ENCODE measurements at places on chromosomes 11 and 22.

GRCh38 chr11:625636-626268 is 997 bp upstream of the CDHR5 start:
- no peak for DNase-seq

- no peak for DNase-seq
Observed at GRCh38 chr11:37849706-37850105, 1251.7 kb upstream of the RAG2 start.

GRCh38 chr11:64864473-64865285 is 13.7 kb downstream of the EHD1 start:
- no peak for DNase-seq

GRCh38 chr11:16160146-16160545 is 196.2 kb downstream of the SOX6 start:
- no peak for DNase-seq

DNA sequence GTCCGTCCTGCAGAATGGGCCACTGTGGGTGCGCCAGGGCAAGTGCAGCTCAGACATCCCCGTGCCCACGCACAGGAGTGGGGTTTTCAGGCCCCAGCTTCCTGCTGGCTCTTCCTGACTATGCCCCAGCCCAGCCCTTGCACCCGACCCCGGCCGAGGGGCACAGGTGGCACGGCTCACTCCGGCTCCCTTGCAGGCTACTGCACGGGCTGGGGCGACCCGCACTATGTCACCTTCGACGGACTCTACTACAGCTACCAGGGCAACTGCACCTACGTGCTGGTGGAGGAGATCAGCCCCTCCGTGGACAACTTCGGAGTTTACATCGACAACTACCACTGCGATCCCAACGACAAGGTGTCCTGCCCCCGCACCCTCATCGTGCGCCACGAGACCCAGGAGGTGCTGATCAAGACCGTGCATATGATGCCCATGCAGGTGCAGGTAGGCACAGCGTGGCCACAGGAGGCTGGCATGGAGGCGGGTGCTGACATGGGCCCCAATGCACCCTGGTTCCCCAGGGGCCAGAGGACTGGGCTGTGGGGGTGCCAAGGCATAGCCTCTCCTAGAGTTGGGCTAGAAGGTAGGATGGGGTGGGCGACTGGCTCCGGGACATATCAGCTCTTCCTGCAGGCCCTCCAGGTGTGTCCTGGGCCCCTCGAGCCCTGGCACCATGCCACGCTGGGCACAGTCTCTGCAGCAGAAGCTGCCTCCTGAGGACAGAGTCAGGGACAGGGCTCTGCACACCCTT is 27.7 kb downstream of the MUC2 start:
- DNase-seq = no peak

DNA sequence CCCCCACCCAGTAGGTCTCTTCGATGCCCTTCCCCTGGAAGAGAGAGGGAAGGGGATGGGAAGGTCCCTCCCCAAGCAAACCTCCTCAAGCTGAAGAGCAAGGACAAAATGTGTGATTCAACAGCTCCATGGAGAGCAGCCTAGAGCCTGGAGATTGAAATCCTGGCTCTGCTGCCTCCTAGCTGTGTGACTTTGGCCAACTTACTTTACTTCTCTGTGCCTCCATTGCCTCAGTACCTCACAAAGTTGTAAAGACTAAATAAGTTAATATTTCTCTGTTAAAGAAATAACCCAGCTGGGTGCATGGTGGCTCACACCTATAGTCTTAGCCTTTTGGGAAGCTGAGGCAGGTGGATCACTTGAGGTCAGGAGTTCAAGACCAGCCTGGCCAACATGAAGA is 21.1 kb upstream of the LRRC32 start:
- DNase-seq = no peak

GRCh38 chr11:118167906-118168305 is 8.5 kb downstream of the SCN2B start:
- DNase-seq = no peak

GRCh38 chr11:12216041-12216451 is 105.7 kb downstream of the MICAL2 start:
- no peak for DNase-seq

DNA sequence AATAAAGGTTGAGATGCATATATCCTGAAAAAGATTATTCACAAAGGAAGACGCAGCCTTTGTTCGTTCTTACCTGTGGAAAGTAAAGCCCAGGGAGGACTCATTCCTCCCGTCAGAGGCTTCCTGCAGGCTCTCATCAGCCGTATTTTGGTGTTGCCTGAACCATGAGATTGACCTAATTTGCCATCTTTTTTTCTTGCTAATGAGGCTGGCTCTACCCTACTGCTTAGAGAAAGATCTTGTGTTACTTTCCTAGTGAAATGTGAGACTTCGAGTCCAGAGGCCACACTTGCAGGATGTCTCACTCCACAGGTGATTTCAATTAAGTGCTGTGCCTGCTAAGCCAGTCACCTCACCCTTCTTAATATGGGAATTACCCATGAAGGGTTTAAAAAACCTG is 269.9 kb downstream of the NTM start:
- DNase-seq = no peak

DNA sequence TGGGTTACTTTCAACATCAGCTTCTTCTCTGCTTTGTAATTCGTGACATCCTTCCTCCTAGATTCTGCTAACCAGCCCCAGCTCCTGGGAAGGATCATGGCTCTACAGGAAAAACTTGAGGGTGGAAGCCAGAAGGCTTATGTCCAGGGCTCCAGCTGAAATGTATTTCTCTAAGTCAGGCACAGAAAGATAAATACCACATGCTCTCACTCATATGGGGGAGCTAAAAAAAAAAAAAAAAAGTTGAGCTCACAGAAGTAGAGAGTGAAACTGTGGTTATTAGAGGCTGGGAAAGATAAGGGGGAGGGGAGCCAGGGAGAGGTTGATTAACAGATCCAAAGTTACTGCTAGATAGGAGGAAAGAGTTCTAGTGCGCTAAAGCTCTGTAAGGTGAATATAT is 74.9 kb downstream of the DSCAML1 start:
- DNase-seq = no peak

GRCh38 chr11:45232341-45233080 is 53.6 kb downstream of the SYT13 start:
- no peak for DNase-seq

DNA sequence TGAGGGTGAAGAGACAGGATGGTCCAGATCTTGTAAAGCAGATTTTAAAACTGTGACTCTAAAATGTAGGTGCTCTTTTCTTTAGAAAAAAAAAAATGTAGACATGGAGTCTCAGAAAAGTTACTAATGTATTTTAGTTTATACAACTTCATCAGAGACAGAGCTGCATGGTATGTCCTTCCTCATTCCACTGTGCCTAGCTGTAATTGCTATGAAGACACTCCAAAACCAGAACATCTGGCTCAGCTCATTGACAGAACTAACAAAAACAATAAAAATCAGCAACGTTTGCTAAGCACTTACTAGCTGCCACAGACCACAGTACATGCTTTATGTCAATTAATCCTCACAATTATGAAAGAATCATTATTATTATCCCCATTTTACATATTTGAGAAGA is 160.7 kb downstream of the BARX2 start:
- DNase-seq = no peak

- DNase-seq = no peak
Observed at GRCh38 chr11:45538363-45538762, 127.1 kb downstream of the CHST1 start.

GRCh38 chr11:2129308-2129698 is 9.9 kb downstream of the IGF2 start:
- no peak for DNase-seq

DNA sequence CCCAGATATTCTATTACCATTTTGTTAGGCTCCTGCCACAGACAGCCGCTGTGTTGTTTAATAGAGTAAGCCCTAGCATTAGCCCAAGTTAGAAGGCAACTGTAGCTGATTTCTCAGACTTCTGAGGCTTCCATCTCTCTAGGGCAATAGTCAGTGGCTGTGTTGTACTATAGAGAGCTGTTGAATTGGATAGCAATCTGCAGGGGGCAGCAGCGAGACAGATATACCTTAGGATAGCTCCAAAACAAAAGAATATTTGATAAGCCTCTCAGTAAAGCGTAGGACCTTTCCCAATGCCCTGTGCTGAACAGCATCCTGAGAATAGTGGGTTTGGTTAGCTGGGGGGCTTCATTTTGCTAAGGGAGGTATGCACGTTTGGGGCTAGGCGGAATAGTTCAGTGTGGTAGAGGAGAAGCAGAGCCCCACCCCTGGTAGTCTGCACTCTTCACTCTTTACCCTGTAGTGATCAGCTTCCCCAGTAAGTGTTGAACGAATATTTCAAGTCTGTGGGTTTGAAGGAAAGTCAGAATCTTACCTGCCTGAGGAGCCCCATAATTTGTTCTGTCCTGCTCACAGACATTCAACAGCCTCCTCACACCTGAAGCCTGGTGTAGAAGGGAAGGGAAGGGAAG is 515.1 kb downstream of the INSC start:
- no peak for DNase-seq

GRCh38 chr11:19246816-19247215 is 6.1 kb upstream of the E2F8 start:
- DNase-seq = no peak

DNA sequence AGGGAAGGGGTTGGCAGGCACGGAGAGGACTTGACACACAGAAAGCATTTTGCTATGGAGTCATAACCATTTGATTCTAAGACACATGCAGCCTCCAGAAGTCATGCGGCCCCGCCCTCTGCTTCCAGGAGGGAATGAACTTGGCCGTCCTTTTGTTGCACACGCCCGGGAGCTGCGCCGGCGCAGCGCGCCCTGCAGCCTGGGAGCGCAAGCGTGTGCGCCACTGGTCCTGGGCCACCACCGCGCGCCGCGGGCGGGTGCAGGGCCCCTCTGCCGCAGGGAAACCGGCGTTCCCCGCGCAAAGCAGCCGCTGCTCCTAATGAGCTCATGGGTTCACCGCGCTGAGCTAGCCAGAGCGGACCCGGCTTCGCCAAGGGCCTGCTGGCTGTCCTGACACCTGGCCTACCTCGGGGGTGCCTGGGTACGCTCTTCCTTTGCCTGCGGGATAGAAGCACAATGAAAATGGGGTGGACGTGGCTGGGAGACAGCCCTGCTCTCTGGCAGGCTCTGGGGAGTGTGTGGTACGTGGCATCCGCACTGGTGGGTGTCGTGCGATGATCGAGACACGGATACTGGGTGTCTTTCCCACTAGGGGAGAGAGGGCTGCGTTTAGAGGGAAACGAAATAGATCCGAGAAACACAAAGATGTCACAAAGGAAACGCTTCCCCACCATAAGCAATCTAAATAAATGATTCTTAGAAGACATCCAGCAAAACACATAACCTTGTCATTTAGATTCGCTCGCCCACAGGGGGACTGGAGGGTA is 669 bp downstream of the MICAL3 start:
- no peak for DNase-seq

DNA sequence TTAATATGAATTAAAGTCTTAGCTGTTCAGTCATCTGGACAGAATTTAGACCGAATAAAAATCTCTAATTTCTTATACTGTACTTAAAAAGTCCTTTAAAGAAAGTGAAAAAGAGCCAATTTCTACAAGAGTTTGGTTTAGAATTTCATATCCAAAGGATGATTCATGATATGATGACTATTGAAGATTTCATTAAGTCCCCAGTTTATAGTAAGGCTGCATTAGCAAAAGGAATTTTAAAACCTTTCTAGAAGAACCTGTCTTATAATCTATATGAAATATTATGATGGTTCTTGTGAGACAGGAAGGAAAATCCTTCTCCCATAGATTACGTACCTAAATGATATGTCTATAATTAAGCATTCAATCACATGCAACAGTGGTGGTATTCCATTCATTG is 34.8 kb downstream of the TSG101 start:
- no peak for DNase-seq

DNA sequence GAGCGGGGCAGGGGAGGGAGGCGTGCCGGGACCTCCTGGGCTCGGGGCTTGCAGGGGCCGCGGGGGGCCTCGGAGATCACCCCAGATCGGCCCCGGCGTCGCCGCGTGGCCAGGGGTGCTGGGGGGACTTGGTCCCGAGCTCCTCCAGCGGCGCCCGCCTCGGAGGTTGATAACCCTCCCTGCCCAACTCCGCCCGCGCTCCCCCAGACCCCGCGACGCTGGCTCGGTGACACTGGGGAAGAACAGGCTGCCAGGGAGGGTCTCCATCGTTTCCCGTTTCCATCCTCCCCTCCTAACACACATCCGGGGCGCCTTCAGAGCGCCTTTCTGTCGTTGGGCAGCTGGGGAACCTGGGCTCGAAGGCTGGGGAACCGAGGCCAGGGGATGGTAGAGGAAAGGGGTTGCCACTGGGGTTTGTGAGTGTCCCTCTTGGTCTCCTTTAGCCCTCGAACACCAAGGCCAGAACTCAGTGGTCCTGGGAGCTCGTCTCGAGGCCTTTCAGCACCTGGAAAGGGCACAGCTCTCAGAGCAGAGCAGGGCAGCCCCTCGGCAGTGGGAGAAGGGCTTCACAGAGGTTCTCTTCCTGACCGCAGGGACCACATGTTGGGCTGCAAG is 431 bp downstream of the SLC37A2 start:
- no peak for DNase-seq

DNA sequence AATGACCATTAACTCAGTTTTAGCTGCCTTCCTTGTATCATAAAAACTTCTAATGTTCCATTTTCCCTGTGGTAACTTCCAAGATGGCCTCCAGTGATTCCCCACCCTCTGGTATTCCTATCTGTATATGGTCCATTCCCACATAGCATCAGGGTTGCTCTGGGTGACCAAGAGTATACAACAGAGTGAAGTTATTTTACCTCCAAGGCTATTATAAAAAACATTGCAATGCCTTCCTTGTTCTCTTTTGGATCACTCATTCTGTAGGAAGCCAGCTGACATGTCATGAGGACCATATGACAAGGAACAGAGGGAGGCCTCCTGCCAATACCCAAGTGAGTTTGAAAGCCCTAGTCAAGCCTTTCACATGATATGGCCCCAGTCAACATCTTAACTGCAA is 30.1 kb downstream of the ZNF280B start:
- DNase-seq = no peak

DNA sequence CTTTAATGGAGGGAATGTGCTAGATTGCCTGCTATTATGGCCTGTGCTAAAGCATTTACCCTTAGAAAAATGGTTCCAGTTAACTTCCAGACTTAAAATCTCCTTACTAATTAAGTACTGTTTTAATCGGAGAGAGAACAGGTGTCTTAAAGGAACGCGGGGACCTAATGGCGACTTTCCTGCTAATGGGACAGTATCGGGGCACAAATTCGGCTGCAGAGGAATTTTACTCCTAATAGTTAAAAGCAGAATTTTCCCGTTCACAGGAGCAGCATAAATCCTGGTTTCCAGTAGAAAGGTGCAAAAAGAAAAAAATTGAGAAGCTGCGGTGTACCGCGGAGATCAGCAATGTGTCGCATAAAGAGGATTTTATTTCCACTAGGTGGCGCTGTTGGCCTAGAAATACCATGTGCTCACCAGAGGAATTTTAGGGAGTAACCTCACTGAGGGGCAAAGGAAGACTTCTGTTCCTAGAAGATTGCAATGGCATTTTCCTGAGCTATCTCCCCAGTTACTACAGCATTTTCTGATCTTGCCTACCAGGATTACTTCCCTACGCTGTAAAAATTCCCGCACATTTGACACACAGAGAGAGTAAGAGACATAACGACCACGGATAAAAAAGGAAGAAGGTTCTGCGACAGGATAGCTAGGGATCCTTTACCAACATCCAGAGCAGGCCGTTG is 44.5 kb downstream of the ZNF280B start:
- peak; percentile 26 for DNase-seq

- DNase-seq = no peak
Observed at GRCh38 chr11:33582636-33583325, 117.8 kb downstream of the C11orf91 start.

Data from GM19239 (cell line).